HFF-Myc (cell line): ENCODE measurements at places on chromosomes 4 and X.
A peak's percentile ranks its signal among the peaks of the same experiment; 100 is the strongest.

DNA sequence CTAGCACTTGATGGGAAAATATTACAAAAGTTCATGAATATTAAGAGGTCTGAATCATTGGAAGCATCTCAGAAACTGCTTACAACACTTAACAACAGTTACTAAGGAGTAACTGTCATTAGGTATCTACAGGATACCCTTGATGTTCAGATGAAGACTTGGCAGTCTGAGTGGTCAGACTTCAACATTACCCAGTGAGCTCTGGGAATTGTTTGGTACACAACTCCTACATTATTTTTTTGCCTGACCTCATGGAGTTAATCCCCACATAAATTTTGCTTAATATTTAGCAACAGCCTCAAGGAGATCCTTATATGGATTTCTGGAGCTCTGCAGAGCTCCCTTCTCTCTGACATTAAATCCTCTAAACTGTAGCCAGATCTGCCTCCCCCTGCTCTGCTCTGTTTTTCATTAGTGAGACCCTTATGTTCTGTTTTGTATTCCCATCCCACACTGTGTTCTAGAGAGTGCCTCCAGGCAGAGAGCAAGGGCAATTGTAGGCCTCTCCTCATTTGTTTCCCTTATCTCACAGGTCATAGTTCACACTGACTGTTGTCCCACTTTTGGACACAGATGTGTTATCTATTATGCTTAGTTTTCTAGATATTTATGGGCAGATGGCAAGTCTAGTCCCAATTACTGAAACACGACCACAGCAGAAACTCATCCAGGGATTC is 368.8 kb downstream of the GASK1B start:
- DNase-seq, result no peak

DNA sequence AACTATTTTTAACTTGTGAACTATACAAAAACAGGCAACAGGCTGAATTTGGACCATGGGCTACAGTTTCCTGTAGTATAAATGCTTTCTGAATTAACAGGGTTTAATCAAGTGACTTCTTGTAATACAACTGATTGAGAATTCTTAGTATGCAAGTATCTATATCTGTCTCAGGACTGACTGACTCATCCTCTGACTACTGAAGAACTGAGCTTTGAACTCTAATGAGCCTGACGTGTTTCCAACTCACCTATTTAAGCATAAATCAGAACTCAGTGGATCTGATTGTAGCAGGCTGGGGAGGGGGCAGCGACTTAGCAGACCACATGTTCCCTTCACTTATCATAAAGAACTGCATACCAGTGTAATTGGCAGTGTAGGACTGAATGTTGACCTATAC is 7.8 kb downstream of the SPATA4 start:
- no peak for DNase-seq

- DNase-seq, result no peak
Observed at GRCh38 chr4:167032871-167033270, 201.4 kb downstream of the SPOCK3 start.

DNA sequence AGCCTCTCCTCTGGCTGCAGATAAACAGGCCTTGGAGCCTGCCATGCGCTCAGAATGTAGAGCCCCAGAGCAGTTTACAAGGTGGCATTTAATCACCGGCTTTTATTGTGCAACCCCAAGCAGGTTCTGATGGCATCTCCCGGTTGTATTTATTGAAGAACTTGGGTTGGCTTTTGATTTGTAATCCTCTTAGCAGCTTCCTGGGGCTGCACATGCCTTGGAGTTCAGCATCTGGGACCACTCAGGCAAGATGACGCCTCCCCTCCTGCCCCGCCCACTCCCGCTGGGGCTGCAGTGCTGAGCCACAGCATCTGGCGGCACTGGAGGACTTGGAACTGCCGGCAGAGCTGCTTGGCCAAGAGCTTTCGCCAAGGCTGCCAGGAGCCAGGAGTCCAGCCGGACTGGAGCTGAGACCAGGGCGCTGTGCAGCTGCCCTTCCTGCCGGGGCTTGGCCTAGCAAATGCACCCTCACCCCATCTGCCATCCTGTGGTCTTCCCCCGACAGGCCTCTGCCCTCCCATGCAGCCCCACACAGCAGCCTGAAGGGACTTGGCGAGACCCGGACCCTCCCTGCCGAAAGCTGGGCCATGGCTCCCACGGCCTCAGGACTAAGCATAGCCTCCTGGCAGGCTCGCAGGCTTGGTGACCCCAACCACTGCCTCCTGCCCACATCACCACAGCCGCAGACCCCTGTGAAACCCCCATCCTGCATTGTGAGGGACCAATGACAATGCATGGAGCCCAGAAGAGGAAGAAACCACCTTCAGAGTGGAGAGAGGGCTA is 5.4 kb downstream of the HTRA3 start:
- DNase-seq, result peak; percentile 92

DNA sequence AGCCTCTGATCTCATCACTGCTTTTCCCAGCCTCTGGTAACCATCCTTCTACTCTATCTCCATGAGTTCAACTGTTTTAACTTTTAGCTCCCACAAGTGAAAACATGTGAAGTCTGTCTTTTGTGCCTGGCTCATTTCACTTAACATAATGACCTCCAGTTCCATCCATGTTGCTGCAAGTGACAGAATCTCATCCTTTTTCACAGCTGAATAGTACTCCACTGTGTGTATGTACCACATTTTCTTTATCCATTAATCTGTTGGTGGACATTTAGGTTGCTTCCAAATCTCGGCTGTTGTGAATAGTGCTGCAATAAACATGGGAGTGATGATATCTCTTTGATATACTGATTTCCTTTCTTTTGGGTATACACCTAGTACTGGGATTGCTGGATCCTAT is 109.5 kb downstream of the FRYL start:
- no peak for DNase-seq
